ENCODE measurements at places on chromosomes 5 and 9.

- DNase-seq = no peak
Measured at GRCh38 chr5:174692381-174692780, 32.0 kb upstream of the MSX2 start.

- DNase-seq = no peak
Measured at GRCh38 chr9:96020792-96021550, 145.5 kb downstream of the ERCC6L2 start.

GRCh38 chr5:67027171-67027570 is 169.4 kb downstream of the CD180 start:
- no peak for DNase-seq

DNA sequence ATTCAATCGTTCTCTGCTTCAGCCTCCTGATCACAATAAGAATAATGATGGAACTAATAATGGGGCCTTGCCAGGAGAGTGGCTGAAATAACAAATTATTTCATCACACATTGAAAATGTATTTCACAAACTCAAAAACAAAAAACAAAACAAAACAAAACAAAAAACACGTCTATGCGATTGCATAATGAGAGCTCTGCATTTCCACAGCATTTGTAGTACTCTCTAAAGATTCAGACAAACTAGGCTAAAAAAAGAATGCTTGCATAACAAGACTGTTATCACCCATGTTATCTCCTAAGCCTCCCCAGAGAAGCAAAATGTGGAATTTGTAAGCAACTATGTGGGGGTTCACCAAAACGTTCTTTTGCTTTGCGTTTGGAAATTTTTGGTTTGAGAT is 48.1 kb downstream of the PRELID2 start:
- DNase-seq = no peak

- DNase-seq = no peak
Measured at GRCh38 chr5:52963636-52964035, 25.5 kb upstream of the ITGA2 start.

GRCh38 chr9:77714077-77714549 is 66.0 kb upstream of the GNA14 start:
- no peak for DNase-seq

DNA sequence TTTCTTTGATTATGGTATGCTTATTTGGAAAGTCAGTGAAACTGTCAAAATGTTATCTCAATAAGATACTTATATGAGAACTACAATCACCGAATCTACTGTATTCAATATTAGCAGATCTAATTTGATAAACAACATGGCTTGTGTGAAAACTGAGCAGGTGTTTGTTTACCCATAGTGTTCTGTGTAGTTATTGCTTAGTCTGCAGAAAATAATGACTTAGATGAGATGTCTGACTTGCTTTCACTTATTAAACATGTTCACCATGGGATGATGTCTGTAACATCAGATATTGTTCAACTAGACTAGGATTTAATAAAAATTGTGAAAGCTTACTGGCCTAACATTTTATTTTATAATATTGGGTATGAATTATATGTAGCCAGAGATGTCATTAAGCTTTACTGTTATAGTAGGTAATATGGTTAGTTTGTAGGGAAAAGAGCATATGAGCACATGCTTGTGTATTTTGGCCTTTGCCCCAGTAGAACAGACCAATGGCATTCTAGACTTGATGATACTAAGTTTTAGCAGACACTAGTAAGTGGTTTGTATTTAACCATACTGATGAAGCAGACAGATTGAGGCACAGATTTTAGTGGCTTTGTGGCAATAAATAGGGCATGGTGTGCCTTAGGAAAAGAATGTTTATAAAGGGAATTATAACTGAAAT is 16.4 kb downstream of the SUB1 start:
- no peak for DNase-seq

DNA sequence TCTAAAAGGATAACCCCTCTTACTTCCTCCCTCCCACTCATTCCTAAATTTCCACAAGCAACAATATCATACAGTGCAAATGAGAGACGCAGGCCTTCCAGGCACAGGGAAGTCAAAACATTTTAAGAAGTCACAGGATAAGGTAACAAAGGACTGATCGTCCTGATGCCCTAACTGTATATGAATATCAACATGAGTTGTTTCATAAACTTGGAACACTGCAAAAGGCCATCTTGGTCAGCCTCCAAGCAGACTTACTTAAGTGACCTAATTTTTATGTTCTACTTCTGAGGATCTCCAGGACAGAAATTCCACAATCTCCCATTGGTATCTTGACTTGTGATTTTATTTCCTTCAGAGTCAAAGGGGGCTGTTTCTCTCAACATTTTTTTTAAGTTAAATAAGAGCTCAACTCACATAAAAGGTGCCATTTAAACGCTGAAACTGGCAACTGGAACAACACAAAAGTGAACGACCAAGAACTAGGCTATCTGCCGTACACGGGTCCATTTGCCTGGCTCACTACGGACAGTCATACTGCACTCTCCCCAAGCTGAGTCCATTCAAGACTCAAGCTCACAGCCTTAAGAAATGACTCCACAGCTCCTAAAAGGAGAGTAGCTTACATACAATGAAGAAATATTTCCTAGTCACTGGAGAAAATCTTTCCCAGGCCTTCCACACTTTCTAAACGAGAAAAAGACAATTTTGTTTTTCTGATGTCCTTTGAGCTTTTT is 71.3 kb downstream of the LHFPL2 start:
- DNase-seq = no peak

DNA sequence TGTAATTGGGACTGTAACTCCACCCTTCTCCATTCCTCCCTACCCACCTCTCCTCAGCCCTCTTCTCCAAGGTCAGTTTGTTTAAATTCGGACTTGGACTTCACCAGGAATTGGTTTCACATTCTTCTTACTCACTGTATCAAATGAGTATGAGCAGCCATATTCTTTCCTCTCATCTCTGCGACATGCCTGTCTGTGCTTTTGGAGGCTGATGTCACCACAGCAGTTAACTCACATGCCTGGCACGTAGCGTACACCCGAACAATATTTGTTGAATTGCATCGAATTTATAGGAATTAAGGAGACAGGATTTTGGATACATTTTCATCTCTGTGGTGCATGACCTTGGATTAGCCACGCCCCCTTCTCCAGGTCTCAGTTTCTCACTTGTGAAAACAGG is 291.1 kb downstream of the ASTN2 start:
- no peak for DNase-seq

- no peak for DNase-seq
Measured at GRCh38 chr9:94869415-94869843, 142.9 kb downstream of the AOPEP start.

DNA sequence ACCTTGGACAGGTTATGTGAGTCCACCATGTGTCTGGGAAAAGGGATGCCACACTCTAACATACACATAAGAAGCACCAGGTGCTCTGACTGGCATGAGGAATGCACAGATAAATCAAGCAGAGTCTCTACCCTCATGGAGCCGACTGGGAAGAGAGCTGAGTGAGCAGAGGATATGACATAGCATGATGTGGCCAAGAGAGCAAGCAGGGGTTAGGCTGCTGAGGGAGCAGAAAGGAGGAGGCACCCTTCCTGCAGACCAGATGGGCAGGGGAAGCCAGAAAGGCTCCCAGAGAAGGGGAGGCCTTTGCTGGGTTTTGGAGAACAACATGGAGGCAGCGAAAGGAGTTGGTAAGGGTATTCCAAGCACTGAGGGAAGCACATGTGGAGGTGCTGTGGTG is 223.1 kb downstream of the GNA14 start:
- no peak for DNase-seq

- no peak for DNase-seq
Measured at GRCh38 chr5:157862183-157862851, 3.4 kb upstream of the CLINT1 start.

- DNase-seq = no peak
Measured at GRCh38 chr5:14206028-14206725, 63.0 kb downstream of the TRIO start.

GRCh38 chr9:75084081-75084672 is 3.8 kb downstream of the NMRK1 start:
- no peak for DNase-seq

DNA sequence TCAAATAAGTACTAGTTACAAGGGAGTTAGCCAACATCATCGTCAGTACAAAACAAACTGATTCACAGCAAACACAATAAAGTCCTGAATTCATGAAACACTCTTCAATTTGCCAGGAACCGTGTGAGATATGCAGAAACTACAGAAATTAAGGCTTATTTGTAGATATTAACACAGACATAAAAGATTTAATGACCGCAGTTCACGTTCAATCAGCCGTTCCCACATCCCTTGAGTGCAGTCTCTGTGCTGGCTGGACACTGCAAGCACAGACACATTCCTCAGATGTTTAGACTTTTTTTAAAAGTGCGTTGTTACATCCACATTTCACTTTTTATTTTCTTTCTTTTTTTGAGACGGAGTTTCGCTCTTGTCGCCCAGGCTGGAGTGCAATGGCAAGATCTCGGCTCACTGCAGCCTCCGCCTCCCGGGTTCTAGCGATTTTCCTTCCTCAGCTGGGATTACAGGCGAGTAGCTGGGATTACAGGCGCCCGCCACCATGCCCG is 566 bp upstream of the CEP78 start:
- DNase-seq = no peak

DNA sequence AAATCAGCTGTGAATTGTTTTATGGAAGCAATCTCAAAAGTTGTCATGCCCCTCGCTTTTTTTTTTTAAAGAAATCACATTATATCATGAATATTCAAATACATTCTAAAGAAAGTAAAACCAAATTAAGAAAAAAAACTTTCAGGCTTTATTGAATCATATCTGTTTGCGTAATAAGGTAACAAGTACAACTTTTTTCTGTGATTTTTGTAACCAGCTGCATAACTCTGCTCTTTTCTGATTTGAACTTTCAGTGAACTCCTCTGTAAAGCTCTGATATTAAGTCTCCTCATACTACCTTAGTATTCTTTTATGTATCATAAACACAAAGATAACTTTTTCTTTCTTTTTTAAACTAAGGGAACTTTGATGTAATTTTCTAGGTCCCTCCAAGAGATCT is 65.3 kb downstream of the CWC27 start:
- DNase-seq = no peak

GRCh38 chr9:8643896-8644295 is 844.3 kb upstream of the DMAC1 start:
- DNase-seq = no peak

DNA sequence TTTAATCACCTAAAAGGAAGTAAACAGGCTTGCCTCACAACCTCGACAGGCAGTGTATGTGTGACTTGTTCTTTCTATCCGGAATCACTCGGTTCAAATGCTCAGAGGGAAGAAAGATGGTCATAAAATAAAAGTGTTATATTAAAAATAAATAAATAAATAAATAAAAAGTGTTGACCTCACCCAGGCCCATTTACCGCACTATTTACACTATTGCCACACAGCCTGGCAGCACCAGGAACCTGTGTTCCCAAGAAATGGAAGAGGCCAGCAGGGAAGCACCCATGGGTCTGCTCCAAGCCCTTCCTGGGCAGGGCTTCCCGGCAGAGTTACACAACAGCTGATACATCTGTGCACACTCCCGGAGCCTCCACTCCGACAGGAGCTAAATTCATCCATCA is 127.9 kb downstream of the EFNA5 start:
- no peak for DNase-seq

- no peak for DNase-seq
Measured at GRCh38 chr5:157241483-157241882, 24.4 kb upstream of the CYFIP2 start.

- DNase-seq = no peak
Measured at GRCh38 chr5:53545744-53546143, 14.7 kb upstream of the NDUFS4 start.

GRCh38 chr9:80885894-80886293 is 803.5 kb downstream of the TLE1 start:
- DNase-seq = no peak

DNA sequence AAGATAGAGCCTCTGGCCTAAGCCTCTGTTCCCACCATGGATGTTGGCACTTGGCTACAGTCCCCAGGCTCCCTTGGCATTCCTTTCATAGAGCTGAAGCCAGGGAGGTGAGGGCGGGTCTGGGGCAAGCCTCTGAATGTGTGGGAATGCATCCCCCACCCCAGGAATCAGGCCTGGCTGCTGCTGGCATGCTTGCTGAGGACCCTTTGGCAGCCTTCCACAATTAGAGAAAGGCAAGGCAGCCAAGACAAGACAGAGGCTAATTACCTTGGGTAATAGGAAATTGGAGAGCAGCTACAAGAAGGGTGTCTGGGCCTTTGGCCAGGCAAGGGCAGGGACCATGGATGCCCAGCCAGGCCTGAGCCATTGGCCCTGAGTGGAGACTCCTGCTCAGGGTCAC is 204.4 kb upstream of the TRIM32 start:
- DNase-seq = no peak

DNA sequence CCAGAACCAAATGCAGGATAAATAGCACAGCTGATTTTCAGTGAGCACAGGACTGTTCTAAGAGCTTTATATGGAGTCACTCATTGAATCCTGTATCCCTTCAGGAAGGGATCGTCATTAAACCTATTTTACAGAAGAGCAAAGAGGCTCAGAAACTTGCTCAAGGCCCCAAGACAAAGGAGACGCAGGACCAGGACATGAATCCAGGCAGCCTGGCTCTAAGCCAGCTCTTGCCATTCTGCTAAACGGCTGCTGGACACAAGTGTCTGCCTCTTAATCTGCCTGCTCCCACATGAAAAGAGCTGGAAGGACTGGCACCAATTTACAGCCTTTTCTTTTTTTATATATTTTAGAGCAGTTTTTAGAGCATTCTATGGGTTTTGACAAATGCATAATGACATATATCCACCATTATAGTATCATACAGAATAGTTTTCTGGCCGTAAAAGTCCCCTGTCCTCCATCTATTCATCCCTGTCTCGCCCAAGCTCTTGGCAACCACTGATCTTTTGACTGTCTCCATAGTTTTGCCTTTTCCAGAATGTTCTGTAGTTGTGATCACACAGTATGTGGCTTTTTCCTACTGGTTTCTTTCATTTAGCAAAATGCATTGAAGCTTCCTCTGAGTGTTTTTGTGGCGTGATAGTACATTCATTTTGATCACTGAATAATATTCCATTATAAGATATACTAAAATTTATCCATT is 37.5 kb downstream of the RETREG1 start:
- DNase-seq = no peak

- DNase-seq = no peak
Measured at GRCh38 chr9:129455151-129455995, 165.5 kb downstream of the C9orf50 start.

- no peak for DNase-seq
Measured at GRCh38 chr5:118967059-118967508, 21.3 kb downstream of the DTWD2 start.
